ENCODE measurements at places on chromosomes 4 and X.

DNA sequence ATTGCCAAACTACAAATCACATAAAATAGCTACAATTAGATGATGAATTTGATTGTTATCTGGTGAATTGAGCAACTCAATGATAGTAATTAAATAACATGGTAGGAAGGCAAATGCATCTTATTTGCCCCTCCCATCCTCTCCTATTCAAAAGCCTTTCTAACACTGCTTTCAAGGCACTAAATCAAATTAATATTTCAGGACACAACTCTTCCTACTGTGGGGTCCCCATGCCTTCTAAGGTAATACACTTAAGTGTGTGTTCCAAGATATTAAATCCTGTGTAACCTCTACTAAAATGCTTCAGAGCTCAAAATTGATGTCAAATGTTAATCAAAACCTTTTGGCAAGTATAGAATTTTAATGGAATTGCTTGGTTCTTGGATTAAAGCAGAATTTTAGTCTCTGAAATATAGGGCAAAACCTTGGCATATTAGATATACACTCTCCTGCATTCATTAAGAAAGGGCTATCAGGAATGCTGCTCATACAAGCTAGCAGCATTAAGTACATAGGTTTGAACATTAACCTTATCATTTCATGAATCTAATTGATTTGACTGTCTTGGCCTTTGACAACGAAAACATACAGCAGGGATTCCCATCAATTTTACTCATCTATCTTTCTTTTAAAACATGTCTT, 371.8 kb upstream of the GALNTL6 start:
- DNase-seq = no peak

DNA sequence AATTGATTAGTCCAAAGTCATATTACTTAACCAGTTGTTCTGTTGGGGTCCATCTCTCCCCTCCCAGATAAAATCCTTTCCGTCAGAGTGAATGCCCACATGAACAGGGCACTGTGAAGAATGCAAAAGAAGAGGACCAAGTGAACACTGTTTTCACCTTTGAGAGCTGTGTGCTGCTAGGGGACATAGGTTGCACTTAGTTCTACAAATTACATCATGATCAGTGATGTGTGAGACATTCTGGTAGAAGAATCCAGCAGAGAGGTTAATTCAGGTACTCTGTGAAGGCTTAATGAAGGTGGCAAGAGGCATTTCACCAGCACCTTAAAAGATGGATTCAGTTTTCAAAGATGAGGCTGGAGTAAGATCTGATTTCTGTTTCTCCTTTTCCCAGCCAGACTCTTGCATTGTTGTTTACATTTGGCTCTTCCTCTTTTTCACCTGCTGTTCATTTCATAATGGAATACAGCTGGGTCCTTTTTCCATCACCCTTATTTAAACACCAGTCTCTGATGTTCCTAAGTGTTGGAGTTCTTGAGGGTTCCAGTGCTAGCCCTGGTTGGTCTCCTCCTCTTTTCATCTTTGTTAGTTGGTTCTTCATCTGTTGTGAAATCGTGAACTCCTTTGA, 10.9 kb downstream of the GAB1 start:
- no peak for DNase-seq

DNA sequence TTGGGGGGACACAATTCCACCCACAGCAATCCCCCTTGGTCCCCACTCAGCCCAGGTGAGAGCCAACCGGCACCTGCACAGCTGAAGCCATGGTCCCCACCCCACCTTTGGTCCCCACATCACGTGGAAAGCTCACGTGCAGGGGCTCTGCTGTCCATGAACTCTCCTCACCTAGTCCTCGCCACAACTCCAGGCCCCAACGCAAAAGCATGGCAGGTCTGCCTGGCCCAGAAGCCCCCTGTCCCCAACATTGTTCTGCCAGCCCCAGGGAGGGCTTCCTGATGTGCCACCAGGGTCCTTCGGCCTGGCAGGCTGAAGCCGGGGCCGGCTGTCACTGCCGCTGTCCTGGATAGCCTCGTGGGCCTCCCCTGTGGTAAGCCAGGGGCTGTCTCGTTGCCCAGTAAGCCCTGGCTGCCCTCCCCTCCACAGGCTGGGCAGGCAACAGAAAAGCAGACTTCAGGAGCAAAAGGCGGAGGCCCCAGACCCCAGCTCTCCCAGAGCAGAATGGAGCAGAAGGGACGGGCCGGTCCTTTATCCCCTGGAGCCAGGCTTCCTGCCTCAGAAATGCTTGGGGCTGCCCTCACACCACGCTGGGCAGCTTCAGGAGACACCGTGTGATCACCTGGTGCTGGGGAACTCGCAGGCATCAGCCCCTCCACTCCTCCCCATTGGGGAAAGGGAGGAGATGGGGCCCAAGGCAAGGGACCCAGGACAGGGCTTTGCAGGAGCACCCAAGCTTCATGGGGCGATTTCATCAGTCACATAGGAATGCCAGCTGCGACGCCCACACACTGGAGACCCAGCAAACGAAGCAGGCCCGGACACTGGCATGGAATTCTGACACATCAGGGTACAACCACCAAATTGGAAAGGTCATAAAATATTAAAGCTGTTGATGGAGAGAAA, 103.7 kb downstream of the ADRA2C start:
- DNase-seq = no peak

GRCh38 chr4:6953751-6954380, 44.2 kb downstream of the TBC1D14 start:
- peak; percentile 11 for DNase-seq

- peak; percentile 49 for DNase-seq
These were observed 71.0 kb downstream of the PRSS12 start for GRCh38 chr4:118281611-118282442.

All from BJ (cell line).